NK-92 treated with Interleukin-12 subunit alpha and Interleukin-12 subunit beta, amount 100 ng/mL, for 24 hours (cell line): ENCODE measurements at places on chromosomes 4 and X.

GRCh38 chr4:37659696-37660095 is 26.5 kb downstream of the RELL1 start:
- DNase-seq, result no peak

GRCh38 chr4:123299212-123299691 is 97.3 kb upstream of the SPRY1 start:
- DNase-seq, result no peak

DNA sequence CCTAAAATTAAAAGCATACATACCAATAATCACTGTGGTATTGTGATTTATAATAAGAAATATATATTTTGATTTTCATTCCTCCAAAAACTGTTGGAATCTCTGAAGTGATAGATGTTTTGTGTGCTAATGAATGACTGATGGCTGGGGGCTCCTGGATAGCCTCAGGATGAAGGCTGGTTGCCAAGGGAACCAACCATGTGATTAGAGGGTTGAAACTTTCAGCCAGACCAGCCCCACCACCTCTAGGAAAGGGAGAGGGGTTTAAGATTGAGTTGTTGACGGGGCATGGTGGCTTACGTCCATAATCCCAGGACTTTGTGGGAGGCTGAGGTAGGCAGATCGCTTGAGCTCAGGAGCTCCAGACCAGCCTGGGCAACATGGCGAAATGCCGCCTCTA is 34.0 kb downstream of the HS6ST2 start:
- DNase-seq, result no peak

DNA sequence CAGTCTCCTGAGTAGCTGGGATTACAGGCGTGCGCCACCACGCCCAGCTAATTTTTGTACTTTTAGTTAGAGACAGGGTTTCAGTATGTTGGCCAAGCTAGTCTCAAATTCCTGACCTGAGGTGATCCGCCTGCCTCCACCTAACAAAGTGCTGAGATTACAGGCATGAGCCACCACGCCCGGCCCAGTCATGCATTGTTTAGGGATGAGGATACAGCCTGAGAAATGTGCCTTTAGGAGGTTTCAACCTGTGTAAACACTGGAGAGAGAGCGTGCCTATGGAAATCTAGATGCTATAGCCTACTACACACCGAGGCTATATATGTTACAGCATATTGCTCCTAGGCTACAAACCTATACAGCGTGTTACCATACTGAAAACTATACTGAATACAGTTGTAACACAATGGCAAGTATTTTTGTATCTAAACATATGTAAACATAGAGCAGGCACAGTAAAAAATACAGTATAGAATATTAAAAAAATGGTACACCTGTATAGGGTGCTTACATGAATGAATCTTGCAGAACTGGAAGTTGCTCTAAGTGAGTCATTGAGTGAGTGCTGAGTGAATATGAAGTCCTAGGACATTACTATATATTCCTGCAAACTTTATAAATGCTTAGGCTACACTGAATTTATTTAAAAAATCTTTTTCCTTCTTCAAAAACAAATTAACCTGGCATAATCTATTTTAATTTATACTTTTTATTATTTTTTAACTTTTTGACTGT is 588.2 kb upstream of the ADGRL3 start:
- DNase-seq, result no peak

DNA sequence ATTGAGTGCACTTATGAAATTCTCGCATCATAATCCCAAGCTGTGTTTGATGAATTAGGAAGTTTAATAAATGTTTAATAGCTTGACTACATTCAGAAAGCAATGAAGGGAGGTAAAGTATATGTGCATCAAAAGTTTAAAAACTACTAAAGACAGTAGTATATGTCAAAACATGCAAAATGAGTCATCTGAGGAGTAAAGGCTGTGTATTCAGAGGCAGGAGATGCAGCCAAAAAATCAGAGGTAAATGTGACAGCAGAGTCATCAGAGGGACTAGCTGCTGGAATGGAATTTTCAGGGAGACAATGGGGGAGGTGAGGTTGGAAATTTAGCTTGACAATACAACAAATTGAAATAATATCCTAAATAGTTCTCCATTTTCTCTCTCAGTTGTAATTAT is 127.0 kb upstream of the FUNDC1 start:
- no peak for DNase-seq

DNA sequence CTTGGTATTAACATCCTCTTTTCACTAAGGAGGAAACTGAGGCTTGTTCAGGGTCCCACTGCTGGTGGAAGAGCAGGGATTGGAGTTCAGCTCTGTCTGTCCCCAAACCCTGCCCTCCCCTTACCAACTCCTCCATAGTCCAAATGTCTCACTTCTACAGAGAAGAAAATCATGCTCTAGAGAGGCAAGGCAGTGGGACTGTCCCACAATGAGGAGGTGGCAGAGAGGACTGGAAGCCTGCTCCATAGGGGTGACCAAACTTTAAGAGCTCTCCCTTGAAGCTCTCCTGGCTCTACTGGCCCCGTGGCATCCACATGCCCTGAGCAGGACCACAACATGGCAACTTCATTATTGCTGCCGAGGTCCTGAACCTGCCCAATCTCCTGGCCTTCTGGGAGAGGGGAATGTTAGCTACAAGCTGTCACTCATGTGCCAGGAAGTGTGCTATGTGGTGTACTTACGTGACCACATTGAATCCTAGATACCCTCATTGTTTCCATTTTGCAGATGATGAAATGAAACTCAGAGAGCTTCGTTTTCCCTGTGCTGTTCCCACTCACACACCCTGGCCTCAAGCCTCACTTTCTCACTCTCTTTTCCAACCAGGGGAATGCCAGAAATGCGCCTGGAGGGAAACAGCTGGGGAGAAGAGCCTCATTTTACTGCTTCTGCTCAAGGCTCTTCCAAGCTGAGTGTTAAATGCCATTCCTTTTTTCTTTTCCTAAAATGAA is 71.5 kb downstream of the ANAPC4 start:
- DNase-seq, result no peak

DNA sequence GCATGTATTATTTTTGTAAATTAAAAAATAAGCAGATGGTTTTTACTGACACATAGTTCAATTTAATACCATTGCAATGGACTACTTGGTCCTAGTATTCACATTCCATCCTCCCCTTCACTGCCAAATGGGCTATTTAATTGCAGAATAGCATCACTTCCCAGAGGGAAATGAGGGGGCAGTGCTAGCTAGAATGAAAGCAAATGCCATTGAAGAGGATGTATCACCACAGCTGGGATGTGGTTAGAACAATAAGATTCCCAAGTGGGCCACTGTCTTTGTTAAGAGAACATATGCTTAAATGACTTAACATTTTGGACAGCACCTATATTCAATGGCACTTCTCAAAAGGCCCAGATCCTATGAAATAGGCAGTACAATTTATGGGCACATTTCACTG is 224.7 kb downstream of the RBMX2 start:
- DNase-seq, result no peak

GRCh38 chrX:109475174-109475891 is 6.6 kb downstream of the GUCY2F start:
- DNase-seq, result no peak

- DNase-seq, result no peak
These were observed 28.8 kb downstream of the RPS6KA3 start for GRCh38 chrX:20237864-20238263.

GRCh38 chrX:75522565-75523431 is at the start of gene ZDHHC15:
Gene ZDHHC15, minus strand, starts transcription at chrX:75523037. Its CDS starts 13 bp downstream, at chrX:75523024.
- no peak for DNase-seq

DNA sequence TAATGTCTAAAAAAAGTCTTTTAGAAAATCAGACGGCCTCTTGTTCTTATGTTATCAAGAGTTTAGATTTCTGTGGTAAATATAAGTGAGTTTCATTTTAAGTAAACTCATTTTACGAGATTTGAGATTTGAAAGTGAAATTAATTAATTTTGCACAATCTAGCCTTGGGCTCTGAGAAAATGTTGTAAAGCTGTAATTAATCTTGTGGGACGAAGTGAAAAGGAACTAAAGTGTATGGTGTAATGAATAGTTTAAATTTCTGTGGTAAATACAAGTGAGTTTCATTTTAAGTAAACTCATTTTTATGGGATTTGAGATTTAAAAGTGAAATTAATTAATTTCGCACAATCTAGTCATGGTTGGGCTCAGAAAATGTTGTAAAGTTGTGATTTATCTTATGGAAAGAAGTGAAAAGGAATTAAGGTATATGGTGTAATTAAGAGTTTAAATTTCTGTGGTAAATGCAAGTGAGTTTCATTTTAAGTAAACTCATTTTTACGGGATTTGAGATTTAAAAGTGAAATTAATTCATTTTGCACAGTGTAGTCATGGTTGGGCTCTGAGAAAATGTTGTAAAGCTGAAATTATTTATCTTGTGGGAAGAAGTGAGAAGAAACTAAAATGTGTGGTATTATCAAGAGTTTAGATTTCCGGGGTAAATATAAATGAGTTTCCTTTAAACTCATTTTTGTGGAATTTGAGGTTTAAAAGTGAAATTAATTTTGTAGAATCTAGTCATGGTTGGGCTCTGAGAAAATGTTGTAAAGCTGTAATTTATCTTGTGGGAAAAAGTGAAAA is 1.6 kb downstream of the SCML1 start:
- DNase-seq, result no peak

DNA sequence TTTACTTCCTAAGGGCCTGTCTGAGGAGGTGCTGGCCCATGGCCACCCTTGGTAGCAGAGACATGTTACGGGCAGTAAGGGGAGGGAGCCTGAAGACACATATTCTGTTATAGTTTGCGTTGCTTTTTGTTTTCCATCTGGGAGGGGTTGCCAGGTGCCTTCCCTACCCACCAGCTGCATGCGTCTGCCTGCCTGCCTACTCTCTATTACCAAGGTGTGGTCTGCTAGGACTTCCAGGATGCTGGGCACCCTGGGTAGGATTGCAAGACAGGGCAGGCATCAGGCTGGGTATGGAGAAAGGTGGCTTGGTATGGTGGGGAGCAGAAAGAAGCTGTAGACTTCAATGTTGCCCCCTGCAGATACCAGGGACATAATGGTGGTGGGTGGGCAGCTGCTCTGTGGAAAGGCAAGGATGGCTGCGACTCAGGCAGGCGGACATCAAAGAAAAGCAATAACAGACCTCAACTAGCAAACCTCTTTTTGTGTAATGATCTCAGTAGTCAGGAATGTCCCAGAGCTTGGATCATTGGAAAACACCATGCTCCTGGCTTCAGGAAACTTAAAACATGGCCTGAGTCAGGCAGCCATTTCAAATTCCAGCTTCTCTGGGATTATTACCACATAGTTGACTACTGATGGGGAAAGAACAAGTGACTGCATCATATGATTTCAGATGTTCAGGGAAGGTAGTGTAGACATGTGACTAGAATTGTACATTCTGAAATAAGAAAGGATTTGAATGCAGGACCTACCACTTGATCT is 67.8 kb downstream of the HOPX start:
- no peak for DNase-seq

- DNase-seq, result no peak
These were observed 85.9 kb downstream of the RASL11B start for GRCh38 chr4:52948057-52948423.

DNA sequence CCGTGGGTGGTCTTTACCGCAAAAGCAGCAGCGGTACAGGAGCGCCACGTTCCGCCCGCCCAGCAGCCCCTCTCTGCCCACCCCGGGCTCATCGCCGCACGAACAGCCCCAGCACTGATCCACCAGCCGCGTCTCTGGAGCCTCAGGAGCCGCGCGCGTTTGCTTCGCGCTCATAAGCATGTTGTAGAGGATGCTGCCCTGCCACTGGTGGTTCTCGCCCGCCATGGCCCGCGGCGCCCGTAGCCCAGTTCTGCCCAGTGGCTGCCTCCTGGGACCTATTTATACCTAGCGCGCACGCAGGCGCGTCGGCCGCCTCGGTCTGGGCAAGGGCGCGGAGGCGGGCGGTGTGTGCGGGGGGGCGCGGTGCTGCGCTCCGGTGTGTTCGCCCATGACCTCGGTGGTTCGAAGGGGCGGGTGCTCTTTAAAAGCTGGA is at the start of gene NR0B1:
Gene NR0B1 (minus strand): TSS at position 252 of the 433 bp plus-strand sequence. CDS start 27 bp downstream, at position 225.
- no peak for DNase-seq

DNA sequence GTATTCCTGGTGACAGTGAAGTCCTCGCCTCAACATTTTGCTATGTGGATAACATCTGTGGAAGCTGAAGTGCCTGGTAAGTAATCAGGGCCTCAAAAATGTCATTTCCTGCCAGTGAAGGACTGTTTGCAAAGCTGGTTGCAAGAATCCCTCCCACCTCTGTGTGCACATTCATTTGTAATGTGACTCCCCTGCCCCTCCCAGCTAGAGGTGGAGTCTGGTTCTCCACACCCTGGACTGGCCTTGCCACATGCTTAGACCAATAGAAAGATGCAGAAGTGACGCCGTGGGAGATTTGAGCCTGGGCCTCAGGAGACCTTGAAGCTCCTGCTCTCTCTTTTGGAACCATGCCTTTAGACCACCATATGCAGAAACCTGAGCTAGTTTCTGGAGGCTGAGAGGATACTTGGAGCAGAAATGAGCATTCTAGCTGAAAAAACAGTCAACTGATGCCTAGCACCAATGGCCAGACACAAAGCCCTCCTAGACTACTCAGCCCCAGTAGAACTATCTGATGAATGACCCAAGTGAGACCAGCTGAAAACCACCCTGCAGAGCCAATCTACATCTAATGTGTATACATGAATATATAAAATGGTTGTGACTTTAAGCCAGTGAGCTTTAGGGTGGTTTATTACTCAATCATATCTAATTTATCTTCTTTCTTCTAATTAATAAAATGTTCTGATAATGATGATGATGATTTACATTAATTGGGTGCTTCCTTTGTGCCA is 47.8 kb upstream of the CRMP1 start:
- DNase-seq, result no peak

DNA sequence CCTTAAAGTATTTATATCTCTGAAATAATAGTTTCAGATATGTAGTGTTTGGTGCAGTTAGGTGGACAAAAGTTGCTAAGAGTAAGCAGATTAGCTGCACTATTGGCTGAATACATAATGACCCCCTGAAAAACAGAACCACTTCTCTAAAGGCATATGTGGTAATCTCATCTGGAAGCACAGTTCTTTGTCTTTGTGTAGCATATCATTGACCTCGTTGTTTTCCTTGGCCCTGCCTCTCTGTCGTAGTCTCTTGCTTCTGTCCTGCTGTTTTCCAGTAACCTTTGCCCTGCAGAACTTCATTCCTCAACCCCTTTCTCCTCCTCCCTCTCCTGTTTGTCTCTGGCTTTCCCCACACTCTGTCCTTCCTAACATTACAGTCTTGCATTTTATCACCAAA is 41.4 kb downstream of the JADE3 start:
- no peak for DNase-seq

- DNase-seq, result no peak
These were observed 341.7 kb upstream of the GATB start for GRCh38 chr4:152102436-152103000.

DNA sequence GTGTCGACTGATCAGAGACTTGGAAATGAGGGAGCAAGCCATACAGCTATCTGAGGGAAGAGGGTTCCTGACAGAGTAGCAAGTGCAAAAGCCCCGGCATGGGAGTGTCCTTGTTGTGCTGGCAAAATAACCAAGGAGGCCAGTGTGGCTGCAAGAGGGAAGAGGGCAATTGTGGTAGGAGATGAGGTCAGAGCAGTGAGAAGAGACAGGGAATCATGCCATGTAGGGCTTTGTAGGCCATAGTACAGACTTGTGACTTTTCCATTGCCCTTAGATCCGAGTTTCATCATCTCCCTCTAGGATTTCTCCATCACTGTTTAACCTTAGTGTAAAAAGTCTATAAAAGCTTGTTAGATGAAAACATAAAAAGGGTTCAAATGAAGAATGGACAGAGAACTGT is 76.2 kb downstream of the DOCK11 start:
- no peak for DNase-seq
